ENCODE measurements at places on chromosomes 13 and 19.

DNA sequence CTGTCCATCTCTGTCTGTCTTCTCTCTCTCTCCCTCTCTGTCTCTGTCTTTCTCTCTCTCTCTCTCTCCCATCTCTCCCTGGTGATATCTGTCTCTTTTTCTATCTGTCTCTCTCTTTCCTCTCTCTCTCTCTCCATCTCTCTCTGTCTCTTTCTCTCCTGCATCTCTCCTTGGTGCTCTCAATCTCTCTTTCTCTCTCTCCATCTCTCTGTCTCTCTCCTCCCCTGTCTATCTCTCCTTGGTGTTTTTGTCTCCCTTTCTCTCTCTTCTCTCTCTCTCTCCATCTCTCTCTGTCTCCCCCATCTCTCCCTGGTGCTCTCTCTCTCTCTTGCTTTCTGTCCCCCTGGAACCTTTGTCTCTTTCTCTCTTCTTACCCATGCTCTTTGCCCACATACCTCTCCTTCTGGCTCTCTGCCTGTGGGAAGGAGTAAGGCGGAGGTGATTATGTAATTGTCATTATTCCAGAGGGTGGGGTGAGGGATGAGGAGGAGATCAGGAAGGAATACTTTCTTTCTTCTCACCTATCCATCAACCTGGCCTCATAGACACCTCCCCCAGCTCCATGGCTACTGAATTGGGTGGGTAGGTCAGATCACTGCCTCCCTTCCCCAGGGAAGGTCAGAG is 30.9 kb upstream of the CYP2B6 start:
- DNase-seq = no peak

DNA sequence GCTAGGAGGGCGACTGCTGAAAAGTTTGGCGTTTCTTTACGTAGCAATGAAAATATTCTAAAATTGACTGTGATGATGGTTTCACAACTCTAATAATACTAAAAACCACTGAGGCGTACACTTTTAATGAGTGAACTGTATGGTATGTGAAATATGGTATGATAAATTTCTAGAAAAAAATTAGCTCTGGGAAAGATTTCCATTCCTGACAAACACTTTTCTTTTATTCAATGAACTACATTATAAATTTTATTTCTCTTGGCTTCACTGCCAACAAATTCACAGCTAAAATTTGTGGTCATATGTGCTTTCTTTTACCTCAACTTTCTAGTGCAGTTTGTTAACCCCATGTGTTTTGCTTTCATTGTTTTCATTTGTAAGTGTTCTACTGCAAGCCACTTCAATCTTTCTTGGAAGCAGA is 11.1 kb downstream of the ZC3H13 start:
- no peak for DNase-seq

DNA sequence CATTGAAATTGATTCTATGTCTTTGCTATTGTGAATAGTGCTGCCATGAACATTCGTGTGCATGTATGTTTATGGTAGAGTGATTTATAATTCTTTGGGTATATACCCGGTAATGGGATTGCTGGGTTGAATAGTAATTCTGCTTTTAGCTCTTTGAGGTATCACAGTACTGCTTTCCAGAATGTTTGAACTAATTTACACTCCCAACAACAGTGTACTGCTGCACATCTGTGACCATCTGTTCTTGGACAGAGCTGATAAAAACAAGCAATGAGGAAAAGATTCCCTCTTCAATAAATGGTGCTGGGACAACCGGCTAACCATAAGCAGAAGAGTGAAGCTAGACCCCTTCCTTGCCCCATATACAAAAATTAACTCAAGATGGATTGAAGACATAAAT is 231.0 kb downstream of the MYO16 start:
- no peak for DNase-seq

- DNase-seq = peak; percentile 94
Measured at GRCh38 chr13:105602956-105603670, 932.3 kb downstream of the EFNB2 start.

GRCh38 chr19:10517760-10518443 is 655 bp upstream of the S1PR5 start:
- DNase-seq = peak; percentile 58

DNA sequence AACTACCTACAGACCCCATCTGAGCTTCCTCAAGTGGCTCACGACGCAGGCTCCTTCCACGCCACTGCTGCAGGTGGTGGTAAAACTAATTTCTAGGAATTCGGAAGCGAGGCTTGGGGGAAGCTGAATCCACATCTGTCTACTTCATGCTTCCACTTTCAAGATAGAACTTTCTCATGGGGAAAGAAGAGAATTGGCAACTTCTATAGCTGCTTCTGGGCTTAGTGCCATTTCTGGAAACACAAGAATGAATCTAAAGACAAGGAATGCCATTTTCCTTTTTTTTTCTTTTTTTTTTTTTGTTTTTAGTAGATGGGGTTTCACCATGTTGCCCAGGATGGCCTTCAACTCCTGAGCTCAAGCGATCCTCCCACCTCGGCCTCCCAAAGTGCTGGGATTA is 2.8 kb upstream of the NLRP12 start:
- DNase-seq = no peak

GRCh38 chr13:56893843-56894242 is 246.9 kb upstream of the PRR20A start:
- DNase-seq = no peak

- peak; percentile 51 for DNase-seq
Measured at GRCh38 chr19:1672038-1672768, 19.8 kb upstream of the TCF3 start.

GRCh38 chr13:83498481-83499190 is 383.6 kb downstream of the SLITRK1 start:
- DNase-seq = no peak

- no peak for DNase-seq
Measured at GRCh38 chr13:27632648-27633047, 11.0 kb downstream of the POLR1D start.

- DNase-seq = peak; percentile 31
Measured at GRCh38 chr19:6087074-6087571, 23.2 kb downstream of the RFX2 start.
